ENCODE measurements at places on chromosomes 5 and 9.

DNA sequence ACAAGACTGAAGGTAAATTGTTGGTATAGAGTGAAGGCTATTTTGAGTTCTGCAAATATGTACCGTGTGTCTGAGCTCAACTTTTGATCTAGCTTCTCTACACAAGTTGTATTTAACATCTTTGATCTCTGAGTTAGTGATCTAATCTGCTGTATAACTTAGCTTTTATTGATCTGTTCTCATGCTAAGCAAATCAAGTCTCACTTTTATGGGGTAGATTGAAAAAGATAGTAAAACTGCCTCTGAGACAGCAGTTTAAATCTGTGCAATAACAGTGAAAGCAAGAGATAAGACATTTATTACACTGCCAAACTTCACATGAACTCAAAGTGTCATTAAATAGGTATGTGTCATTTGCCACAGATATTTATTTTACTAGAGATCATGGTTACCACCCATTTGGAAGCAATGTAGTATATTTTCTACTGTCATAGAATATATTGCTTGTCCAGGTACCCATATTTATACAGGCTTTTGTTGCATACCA is 477.3 kb downstream of the ISL1 start:
- no peak for DNase-seq

DNA sequence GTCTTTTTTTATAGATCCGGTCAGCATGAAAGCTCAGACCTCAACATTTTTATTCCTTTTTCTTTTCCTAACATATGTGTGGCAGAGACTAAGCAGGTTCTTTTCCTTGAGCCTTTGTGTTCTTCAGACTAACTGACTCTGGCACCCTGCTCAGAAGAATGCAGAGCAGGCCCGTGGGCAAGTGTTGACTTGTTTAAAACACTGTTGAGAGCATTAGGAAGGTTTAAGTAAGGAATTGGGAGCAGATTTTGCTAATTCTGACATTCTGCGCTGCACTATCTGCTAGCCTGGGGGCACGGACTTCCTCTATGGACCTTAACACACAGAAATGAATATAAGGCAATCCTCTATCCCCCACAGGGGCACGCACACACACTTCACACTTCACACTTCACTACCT is 182.5 kb upstream of the PIK3R1 start:
- DNase-seq: no peak

DNA sequence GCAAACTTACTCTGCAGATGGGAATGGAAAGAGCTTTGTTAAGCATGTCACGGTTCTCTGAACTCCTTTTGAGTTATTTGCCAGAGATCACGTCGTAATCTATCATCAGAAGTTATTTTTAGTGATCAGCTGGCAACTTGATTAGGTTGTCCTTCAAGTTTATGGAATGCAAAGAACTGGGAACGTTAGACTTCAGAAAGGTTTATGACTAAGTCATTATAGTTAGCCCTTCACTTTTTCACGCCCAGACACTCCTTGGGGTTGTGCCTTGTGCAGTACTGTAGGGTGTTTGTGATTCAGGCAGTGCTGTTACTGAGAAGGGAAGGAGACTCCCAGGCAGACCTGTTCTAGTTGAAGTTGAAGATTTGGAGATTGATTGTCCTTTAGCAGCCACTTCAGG is 26.8 kb upstream of the PHF2 start:
- no peak for DNase-seq

DNA sequence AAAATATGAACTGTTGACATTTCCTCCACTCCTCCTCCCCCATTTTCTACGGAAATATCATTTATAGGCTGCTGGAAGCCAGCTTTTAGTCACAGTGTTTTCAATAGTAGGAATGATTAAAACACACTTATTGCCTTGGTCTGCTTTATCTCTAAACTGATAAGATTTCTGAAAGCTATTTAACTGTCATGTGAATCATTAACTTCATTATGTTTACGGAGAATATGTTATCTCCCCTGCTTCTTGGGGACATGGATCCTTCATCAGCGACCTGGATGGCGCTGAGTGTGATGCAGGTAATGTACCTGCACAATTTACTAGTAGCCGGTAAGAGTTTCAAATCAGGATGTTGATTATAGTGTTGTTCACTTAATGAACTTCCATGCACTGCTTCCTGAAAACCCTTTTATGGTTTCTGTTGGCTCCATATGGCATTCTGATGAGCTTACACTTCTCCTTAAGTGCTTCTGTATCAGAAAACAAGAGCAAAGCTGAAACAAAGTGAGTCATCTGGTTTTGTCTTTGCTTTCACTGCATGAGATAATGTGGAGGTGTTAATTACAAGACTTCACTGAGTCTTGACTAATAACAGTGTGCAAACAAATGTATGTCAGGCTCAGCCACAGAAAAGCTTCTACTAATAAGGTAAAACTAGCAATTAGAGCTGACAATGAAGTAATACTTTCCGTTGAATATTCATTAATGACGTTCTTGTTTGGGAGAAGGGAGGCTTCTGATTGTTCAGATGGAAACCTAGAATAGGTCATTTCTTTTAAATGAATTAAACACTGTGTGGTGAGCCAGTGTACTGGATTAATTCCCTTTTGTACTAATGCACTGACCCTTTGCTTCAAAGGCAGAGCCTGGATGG is 162.4 kb upstream of the ZNF608 start:
- no peak for DNase-seq

DNA sequence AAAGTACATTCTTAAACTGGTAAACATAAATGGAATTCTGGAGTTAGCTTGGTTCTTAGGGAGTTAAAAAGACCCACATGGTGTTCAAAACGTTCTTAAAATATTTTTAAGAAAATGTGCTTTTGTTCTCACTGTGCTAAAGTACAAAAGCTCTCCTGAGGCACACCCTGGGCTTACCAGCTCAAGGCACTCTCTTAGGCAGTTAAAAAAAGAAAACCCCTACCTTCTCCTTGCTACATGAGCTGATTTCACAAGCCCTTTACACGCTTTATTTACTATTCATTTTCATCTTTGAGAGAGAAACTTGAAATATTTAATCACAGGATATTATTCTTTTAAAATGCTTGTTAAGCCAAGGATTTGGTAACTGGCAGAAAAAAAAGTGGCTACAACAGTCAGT is 723.3 kb upstream of the GRAMD2B start:
- no peak for DNase-seq

DNA sequence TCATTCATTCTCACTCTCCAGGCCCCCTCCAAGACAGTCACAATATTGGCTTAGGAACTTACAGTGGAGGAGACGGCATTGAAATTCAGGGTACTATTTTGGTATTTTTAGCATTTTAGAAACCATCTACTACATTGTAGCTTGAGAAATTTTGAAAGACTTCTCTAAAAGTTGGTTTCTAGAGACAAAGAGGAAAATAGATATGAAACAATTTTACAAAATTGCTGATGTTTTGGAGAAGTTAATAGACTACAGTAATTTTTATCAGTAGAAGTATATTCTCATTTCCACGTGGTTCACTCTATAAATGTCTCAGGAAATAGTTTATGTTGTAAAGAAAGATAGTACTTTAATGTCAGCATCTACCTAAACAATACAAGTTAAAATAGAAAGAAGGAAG is 63.2 kb upstream of the ZSWIM6 start:
- no peak for DNase-seq

DNA sequence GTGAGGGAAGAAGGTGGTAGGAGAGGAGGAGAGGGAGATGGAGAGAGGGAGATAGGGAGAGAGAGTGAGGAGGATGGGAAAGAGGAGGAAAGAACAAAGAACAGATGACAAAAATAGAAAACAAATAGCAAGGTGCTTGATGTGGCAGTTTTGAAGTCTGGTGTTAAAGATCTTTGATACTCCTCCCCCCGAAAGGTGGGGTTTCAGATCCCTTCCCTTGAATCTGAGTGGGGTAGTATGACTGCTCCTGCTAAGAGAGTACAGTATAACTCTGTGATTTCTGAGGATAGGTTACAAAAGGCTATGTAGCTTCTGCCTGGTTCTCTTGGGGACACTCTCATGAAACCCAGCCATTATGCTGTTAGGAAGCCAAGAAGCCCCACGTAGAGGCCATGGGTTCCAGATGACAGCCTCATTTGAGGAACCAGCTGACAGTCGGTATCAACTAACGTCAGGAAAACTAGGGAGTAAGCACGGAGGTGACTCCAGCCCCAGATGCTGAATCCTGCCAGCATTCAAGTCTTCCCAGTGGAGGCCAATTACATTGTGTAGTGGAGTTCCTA is 102.1 kb downstream of the FANCC start:
- DNase-seq: no peak

DNA sequence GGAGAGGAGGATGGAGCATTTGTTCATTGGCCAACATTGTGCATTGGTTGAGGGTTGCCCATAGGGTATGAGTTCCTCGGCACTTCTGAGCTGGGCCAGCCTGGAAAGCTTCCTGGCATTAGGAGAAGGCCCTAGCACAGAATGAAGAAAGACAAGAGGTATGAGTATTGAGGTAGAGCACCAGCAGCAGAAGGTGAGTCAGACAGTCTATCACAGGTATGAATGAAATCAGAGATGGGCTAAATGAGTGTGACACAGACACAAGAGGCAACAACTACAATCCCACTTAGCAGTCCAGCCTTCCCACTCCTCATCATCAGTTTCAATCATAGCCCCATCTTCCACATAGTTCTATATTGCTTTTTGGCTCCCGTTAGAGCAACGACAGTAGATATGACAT is 25.4 kb upstream of the TGFBR1 start:
- DNase-seq: no peak

DNA sequence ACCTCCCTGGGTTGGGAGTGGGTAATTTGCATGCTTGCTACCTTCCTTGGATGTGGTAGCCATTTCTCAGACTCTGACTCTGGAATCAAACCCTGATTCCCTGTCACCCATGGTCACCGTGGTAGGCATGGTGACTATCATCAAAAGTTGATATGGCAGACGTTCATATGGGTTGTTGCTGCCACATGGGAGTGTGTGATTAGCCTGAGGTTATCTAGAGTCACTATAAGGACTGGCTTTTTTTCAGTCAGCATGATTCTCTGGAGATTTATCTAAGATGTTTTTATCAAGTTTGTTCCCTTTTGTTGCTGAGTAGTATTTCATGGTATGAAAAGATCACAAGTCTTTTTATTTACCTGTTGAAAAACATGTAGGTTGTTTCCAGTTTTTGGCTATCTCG is 7.0 kb downstream of the RCL1 start:
- no peak for DNase-seq

- DNase-seq: no peak
These were observed 141.4 kb downstream of the PLK2 start for GRCh38 chr5:58318468-58318867.

GRCh38 chr5:62309107-62309506 is 3.1 kb downstream of the KIF2A start:
- DNase-seq: no peak

DNA sequence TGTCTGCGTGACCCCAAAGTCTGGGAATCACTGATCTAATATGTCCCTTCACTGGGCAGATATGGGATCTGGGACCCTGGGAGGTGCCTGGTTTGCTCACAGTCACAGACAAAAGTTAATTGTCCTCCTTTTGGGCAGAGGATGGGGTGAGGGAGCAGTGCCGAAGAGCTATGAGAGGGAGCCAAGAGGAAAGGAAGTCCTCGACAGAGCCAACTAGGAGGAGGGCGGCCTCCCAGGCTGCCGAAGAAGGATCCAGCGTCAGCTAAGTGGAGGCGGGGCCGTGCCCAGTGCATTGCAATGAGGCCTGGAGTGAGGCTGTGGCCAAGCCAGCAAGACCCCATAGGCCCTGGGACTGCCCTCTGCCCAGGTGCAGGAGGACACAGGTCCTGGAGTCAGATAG is 11.4 kb downstream of the AIF1L start:
- DNase-seq: no peak

DNA sequence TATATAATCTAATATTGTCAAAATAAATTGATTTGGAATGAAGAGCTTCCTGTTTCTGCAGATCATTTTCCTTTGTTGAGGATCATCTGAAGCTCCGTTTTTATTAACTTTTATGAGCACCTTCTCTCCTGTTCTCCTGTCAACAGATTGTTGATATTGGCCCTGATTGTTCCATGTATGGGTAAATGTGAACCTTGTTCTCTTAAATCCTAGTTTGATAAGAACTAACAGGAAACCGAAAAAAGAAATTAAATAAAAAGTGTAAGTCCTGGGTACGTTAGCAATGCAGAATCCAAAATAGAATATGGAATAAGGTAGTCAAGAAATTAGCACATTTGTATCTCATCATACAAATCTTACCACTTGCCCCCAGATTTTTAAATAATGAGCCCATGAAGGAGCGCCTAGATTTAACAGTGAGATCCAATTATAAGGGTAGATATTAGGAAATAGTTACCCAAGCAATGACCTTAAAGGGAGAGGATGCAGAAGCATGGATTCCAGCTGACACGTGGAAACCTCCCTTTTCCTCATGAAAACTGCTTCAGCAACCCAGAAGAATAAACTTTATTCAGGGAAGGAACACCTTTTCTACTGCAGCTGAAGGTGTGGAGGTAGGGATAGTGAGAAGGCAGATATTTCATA is 80.8 kb upstream of the PIK3R1 start:
- no peak for DNase-seq

DNA sequence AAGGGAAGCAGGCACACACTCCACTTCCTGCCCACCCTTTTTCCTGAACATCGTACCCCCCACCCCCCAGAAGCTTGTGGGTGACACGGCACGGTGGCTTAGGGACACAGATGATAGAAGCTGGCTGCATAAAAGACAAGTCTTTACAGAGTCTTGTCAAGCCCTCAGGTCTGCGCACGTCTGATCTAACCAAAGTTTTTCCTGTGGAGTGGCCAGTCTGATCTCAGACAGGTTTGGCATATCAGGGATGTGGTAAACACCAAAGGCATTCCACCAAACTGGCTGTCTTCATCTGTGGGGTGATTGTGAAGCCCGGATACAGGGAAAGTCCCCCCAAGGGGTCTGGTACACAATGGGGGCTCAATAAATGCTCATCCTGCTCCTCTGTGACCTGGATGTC is 50.0 kb downstream of the CRB2 start:
- no peak for DNase-seq

GRCh38 chr5:151647320-151647861 is 39.3 kb downstream of the SPARC start:
- no peak for DNase-seq

GRCh38 chr5:111337133-111337532 is 112.9 kb downstream of the CAMK4 start:
- DNase-seq: no peak

- no peak for DNase-seq
These were observed at the start of gene BTNL8 for GRCh38 chr5:180898621-180899246. Gene BTNL8, plus strand, starts transcription at chr5:180899159. Its CDS starts 152 bp downstream, at chr5:180899311.

GRCh38 chr5:168988699-168989098 is 312.2 kb downstream of the SLIT3 start:
- DNase-seq: no peak

- DNase-seq: no peak
These were observed 285.6 kb downstream of the BRINP1 start for GRCh38 chr9:119083673-119084072.

DNA sequence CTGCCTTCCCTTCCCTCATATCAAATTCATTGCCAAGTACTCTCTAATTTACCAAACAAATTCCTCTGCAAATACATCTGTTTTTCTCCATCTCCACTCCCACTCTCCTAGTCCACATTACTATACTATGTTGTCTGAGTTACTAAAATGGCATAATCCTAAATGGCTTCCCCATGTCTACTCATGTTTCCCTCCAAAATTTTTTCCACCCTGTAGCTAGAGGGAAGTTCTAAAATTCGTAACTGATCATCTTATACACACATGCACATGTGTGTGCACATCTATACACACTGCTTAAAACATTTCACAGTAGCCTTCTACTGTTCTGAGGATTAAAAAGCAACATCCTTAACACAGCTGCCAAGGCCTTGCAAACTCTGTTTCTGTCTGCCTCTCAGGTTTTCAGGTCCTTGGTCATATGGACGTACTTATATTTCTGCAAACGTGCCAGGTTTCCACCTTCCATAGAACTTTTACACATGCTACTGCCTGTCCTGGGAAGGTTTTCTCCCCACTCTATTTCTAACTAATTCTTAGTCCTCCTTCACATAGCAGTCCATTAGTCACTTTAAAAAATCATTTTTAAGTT is 140.6 kb downstream of the LURAP1L start:
- no peak for DNase-seq

Measured in effector memory CD8-positive, alpha-beta T cell (primary cell).